K562 (cell line): ENCODE measurements at places on chromosomes 3 and 15. TPM values are rescaled to one million over a fixed set of nuclear protein-coding genes. Genes with fewer than 3 reads are reported as not detected.
A peak's percentile ranks its signal among the peaks of the same experiment; 100 is the strongest.

GRCh38 chr3:46960081-46960701 lies 16.4 kb downstream of the CCDC12 start:
- no peaks in the 10 kb centered on the region for H3K27me3 ChIP-seq
- peaks cover 62% of the 10 kb centered on the region for H3K36me3 ChIP-seq
- no peak for DNase-seq
- H3K27ac ChIP-seq, result 0 out of 3 replicates have a peak overlapping the region, but pooled peaks have one; percentile 13
- H3K4me1 ChIP-seq, result peaks cover 25% of the 10 kb centered on the region

DNA sequence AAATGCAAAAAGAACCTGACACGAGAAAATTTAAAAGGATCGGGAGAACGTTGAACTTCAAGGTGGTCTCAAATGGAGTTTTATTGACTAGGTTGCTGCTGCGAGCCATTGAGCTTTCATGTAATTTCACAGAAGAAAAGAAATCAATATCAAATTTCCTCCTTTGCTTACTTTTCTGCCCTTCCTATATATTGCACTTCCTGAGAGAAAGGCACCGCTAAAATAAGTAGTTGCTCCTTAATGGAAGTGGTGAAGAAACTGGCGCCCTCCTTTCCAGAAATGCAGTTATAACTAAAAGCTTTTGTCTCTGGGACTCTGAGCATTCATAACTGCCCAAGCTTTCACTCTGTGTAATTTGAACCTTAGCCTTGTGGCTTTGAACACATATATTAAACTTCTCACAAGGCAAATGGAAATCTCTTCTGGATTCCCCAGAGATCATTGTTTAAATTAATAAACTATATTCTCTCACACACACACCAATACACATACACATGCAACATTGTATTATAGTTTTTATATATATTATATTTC lies 13.4 kb downstream of the EID1 start:
- H3K4me3 ChIP-seq, result no peak overlapping the region
- no peak for DNase-seq
- peaks cover 8% of the 10 kb centered on the region; the same call in 1 of the 3 replicates for H3K4me1 ChIP-seq
- no peaks in the 10 kb centered on the region for H3K27me3 ChIP-seq
- no peaks in the 10 kb centered on the region for H3K36me3 ChIP-seq
- H3K27ac ChIP-seq, result peak overlapping the region; percentile 34; the same call in 2 of the 3 replicates

DNA sequence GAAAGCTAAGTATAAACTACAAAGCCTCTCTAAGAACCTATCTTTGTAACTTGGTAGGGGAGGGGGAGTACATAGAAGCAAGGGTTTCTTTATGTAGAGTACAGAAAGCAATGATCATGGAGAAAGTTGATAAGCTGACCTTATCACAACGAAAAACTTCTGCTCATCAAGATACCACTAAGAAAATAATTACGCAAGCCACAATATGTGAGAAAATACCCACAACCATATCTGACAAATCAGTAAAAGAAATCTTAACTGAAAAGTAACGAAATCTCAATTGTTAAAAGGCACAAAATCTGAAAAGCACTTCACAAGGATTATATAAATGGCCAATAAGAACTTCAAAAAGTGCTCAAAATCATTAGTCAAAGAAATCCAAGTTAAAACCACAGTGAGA lies 35.1 kb upstream of the RPS17 start:
- DNase-seq, result no peak
- H3K27me3 ChIP-seq, result no peaks in the 10 kb centered on the region
- no peak overlapping the region for H3K4me3 ChIP-seq
- H3K4me1 ChIP-seq, result peaks cover 28% of the 10 kb centered on the region; the same call in 2 of the 3 replicates
- no peak overlapping the region for H3K27ac ChIP-seq
- peaks cover 10% of the 10 kb centered on the region; the same call in 2 of the 3 replicates for H3K36me3 ChIP-seq

APOD gene
- total RNA-seq, result 0.33 and 0.83 TPM in 2 replicates

GRCh38 chr15:36666228-36666905 lies 86.9 kb downstream of the CDIN1 start:
- peak; percentile 9 for DNase-seq
- no peaks in the 10 kb centered on the region for H3K36me3 ChIP-seq
- H3K4me1 ChIP-seq, result no peaks in the 10 kb centered on the region

SLC12A1 gene
- not detected in 2 replicates for total RNA-seq

DNA sequence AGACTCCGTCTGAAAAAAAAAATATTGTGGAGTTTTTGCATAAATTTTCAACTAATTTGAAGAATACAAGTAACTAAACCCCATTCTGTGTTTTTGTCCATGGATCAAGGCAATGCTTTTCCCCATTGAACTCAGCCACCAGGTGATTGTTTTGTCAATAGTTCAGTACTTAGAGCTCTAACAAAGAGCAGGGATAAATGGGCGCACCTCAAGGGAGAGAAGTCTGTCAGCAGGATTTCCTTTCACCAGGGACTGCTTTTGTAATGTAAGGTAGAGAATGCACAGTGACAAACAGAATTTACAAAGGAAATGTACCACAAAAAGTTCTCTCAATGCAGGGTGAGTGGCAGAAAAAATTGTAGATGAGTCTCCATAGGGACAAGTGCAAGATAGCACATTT lies 10.8 kb upstream of the ATP13A5 start:
- no peak overlapping the region for H3K27ac ChIP-seq
- no peak overlapping the region for H3K4me3 ChIP-seq
- peaks cover 9% of the 10 kb centered on the region; the same call in 1 of the 2 replicates for H3K27me3 ChIP-seq
- no peaks in the 10 kb centered on the region for H3K36me3 ChIP-seq

- no peak overlapping the region for H3K4me3 ChIP-seq
- H3K36me3 ChIP-seq, result peaks cover 14% of the 10 kb centered on the region; the same call in 2 of the 3 replicates
- H3K27me3 ChIP-seq, result no peaks in the 10 kb centered on the region
- no peak overlapping the region for H3K27ac ChIP-seq
- H3K4me1 ChIP-seq, result peaks cover 3% of the 10 kb centered on the region; the same call in 1 of the 2 replicates
Measured at GRCh38 chr15:27328186-27328585, 357.2 kb downstream of the GABRG3 start.

NCK1 gene
- 22.6 and 23.2 TPM in 2 replicates for total RNA-seq

C2CD4A gene
- not detected in 2 replicates for total RNA-seq

DNA sequence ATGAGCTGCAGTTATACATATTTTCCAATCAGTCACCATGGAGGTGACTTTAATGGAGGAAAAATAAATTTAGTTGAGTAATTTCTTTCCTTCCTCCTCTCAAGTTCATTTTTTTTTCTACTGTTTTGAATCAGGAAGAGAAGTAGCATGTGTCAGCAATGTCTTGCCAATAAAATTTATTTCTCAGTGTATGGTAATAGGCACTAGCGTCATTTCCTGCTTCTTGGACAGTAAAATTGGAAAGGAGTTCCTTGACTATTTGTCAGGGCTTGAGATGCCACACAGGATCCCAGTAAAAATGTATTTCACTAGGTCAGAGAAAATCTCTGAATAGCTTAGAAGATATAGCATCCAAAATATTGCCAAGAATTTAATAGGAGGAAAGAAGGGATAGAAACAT lies 605.9 kb downstream of the ROBO1 start:
- H3K27ac ChIP-seq, result no peak overlapping the region
- no peaks in the 10 kb centered on the region for H3K36me3 ChIP-seq
- H3K27me3 ChIP-seq, result no peaks in the 10 kb centered on the region
- no peak overlapping the region for H3K4me3 ChIP-seq

MUSTN1 gene
- 0.78 TPM in 1 of 2 replicates, not detected in the other for total RNA-seq

GRCh38 chr3:9553021-9553947 lies at the start of gene LHFPL4:
LHFPL4 (minus strand) TSS chr3:9553822; CDS start chr3:9552679, 1,143 bp downstream.
- H3K4me3 ChIP-seq, result no peak within 1 kb of the TSS
- H3K27ac ChIP-seq, result no peak within 1 kb of the TSS
- peaks cover 13% of the 10 kb centered on the region; the same call in 1 of the 2 replicates for H3K4me1 ChIP-seq
- peak; percentile 37 for DNase-seq

DNA sequence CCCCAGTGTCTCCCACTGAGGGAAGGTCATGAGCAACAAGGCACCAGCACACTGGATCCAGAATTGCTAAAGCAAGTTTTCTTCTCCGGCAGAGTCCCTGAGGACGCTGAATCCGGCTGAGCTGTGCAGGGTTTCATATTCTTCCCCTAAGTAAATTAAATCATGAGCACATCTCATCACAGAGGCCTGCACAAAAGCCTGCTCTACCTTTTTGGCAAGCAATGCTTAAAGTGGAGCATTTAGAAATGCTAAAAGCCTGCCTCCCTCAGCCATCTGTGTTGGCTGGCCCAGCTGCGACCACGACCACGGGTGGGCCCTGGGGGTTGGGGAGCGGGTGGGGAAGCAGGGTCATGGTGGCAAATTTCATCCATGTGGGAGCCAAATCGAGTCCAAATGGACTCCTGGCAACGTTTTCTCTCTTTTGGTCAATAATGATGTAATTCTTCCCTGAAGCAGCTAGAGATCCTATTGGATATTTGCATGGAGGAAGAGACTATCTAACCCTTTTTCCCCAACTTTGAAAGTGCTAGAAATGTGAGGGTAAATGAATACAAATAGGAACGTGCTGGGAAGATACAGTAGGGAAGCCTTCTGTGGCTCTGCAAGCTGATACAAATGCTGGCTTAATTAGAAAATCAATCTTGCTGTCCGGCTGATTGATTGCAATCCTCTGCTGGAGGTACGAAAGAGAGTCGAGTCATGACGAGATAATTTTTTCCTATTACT lies 532.8 kb upstream of the TBL1XR1 start:
- DNase-seq, result no peak
- H3K36me3 ChIP-seq, result no peaks in the 10 kb centered on the region
- H3K4me3 ChIP-seq, result no peak overlapping the region
- H3K27ac ChIP-seq, result no peak overlapping the region
- no peaks in the 10 kb centered on the region for H3K27me3 ChIP-seq

GRCh38 chr15:74893627-74894026 lies 3.8 kb downstream of the MPI start:
- peaks cover 13% of the 10 kb centered on the region; the same call in 2 of the 3 replicates for H3K4me1 ChIP-seq
- H3K36me3 ChIP-seq, result peaks cover 54% of the 10 kb centered on the region; the same call in 2 of the 3 replicates
- H3K27ac ChIP-seq, result no peak overlapping the region
- no peak overlapping the region for H3K4me3 ChIP-seq

BCHE gene
- 0.09 and 0.20 TPM in 2 replicates for total RNA-seq

GRCh38 chr3:18724456-18724855 lies 299.3 kb upstream of the SATB1 start:
- H3K27me3 ChIP-seq, result no peaks in the 10 kb centered on the region
- H3K36me3 ChIP-seq, result no peaks in the 10 kb centered on the region
- no peak for DNase-seq
- no peaks in the 10 kb centered on the region for H3K4me1 ChIP-seq
- H3K4me3 ChIP-seq, result no peak overlapping the region

DNA sequence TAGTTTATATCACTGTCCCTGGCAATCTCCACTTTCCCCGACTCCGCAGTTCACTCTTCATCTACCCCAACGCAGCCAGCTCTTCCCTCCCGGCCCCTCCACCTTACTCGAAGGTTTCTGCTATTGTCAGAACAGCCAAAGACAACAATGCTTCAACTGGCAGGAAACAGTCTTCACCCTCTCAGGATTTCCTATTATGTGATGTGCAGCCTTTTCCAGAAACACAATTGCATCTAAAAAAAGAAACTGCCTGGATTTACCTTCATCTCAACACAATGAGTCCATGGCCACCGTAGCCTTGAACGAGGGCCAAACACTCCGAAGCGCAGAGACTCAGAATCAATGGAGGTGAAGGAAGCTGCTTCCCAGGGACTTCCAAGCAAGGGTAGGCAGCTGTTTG lies 182.1 kb upstream of the TSC22D2 start:
- H3K27me3 ChIP-seq, result peaks cover 40% of the 10 kb centered on the region
- DNase-seq, result no peak
- no peak overlapping the region for H3K27ac ChIP-seq

ANKUB1 gene
- total RNA-seq, result not detected in 2 replicates

DNA sequence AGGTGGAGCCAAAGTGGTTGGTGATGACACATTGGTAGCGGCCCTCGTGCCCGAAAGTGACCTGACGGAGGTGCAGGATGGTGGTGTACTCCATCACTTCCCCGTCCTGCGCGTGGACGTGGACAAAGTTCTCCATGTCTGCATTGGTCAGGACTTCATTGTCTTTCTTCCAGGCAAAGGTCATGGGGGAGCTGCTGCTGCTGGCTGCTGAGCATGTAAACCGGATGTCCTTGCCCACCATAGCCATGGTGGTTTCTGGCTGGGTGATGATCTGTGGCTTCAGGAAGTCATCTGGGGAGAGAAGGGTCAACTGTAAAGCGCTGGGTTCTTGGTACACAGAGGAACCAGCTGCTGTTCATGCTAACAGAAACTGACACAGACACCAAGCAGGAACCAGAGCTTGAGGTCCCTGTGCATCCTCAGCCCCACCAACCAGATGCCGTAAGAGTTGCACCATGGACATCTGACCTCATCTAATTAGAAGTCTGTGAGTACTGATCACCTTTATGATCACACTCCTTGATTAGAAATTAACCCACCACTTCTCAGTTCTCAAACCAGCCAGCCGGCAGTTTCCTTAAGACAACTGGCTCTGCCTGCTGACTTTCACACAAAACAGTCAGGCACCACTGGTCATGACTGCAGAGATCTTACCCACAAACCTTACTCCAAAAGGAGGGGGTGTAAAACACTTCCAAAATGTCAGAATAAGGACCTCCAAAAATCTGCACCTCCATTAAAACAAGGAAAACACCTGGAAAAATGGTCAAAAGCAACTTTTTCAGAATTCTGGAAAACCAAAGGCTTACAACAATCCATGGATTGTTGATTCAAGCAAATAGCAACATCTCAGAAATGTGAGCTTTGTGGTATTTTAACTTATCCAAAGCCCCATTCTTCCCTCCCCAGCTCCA lies 114.6 kb downstream of the LRIG1 start:
- H3K4me1 ChIP-seq, result no peaks in the 10 kb centered on the region
- no peak overlapping the region for H3K4me3 ChIP-seq
- H3K36me3 ChIP-seq, result no peaks in the 10 kb centered on the region

RHOA gene
- 255 and 267 TPM in 2 replicates for total RNA-seq

COLQ gene
- 0.27 TPM in 1 of 2 replicates, not detected in the other for total RNA-seq

KLHL6 gene
- total RNA-seq, result 1.4 and 2.1 TPM in 2 replicates

- H3K4me3 ChIP-seq, result no peak overlapping the region
- H3K27me3 ChIP-seq, result no peaks in the 10 kb centered on the region
- H3K36me3 ChIP-seq, result no peaks in the 10 kb centered on the region
Measured at GRCh38 chr3:144458283-144458682, 486.7 kb downstream of the DIPK2A start.

- no peaks in the 10 kb centered on the region for H3K36me3 ChIP-seq
- no peak overlapping the region for H3K4me3 ChIP-seq
Measured at GRCh38 chr15:69140306-69140705, 20.1 kb upstream of the GLCE start.

- peaks cover 15% of the 10 kb centered on the region for H3K27me3 ChIP-seq
- H3K27ac ChIP-seq, result no peak overlapping the region
- DNase-seq, result no peak
- no peaks in the 10 kb centered on the region for H3K36me3 ChIP-seq
Measured at GRCh38 chr3:123025642-123026521, 1.7 kb downstream of the SEMA5B start.

SLC9C1 gene
- total RNA-seq, result not detected in 2 replicates

GAP43 gene
- total RNA-seq, result 0.11 TPM in 2 replicates

IQCF5 gene
- total RNA-seq, result not detected in 2 replicates

MAN2A2 gene
- total RNA-seq, result 116 and 151 TPM in 2 replicates

- H3K36me3 ChIP-seq, result no peaks in the 10 kb centered on the region
- no peaks in the 10 kb centered on the region for H3K4me1 ChIP-seq
- no peak overlapping the region for H3K4me3 ChIP-seq
- no peaks in the 10 kb centered on the region for H3K27me3 ChIP-seq
Measured at GRCh38 chr3:178856804-178857203, 214.8 kb downstream of the ZMAT3 start.

DNA sequence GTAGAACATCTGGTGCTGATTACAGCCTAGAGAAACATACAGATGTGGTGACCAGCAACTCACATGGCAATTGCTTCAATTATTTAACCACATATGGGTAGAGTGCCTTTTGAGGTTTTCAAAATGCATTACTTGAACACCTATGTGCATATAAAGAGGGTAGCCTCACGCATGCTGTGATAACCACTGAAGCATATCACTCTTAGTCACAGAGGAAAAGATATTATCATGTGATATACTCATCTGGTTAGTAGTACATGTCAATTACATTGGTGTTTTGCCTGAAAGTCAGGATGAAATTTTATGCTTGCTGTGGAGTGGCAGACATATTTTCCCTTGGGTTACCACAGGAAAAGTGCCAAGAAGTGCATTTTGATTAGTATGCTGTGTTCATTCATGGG lies 459.3 kb upstream of the AGTR1 start:
- no peaks in the 10 kb centered on the region for H3K36me3 ChIP-seq
- H3K4me3 ChIP-seq, result no peak overlapping the region
- DNase-seq, result no peak
- no peaks in the 10 kb centered on the region for H3K27me3 ChIP-seq
- H3K27ac ChIP-seq, result no peak overlapping the region
